ENCODE measurements at places on chromosomes 2 and 18.
A peak's percentile ranks its signal among the peaks of the same experiment; 100 is the strongest.

DNA sequence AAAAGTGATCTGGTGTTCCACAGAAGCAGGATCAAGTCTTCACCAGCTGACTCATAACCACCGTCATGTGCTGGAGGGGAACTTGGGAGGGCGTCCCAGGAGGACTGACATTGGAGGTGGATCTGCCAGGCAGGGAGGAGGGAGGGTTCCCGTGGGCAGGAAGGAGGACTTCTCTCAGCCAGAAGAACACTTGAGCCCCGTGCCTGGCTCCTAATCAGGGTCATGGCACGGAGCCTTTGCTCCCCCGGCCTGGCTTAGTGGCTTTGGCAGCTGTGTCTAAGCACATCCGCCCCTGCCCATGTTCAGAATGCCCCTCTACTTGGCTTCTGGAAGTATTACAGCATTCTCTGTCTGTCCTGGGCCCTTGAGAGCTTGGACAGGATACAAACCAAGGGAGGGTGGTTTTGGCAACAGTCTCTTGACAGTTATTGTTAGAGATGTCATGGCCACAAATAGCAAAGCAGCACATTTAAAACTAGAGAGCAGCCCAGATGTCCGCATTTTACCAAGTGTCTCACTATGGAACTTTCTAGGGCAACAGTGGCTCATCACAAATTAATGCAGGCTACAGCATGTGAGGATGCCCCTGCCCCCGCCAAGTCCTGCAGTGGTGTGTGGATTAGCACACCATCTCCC lies 11.5 kb downstream of the PPP1R7 start:
- peak; percentile 82 for DNase-seq

GRCh38 chr2:3490191-3491170 lies 28.9 kb downstream of the ADI1 start:
- DNase-seq = no peak

- DNase-seq = peak; percentile 32
Measured at GRCh38 chr2:231212329-231212845, 14.0 kb downstream of the ARMC9 start.

- DNase-seq = peak; percentile 17
Measured at GRCh38 chr18:73880387-73880786, 267.2 kb downstream of the FBXO15 start.

DNA sequence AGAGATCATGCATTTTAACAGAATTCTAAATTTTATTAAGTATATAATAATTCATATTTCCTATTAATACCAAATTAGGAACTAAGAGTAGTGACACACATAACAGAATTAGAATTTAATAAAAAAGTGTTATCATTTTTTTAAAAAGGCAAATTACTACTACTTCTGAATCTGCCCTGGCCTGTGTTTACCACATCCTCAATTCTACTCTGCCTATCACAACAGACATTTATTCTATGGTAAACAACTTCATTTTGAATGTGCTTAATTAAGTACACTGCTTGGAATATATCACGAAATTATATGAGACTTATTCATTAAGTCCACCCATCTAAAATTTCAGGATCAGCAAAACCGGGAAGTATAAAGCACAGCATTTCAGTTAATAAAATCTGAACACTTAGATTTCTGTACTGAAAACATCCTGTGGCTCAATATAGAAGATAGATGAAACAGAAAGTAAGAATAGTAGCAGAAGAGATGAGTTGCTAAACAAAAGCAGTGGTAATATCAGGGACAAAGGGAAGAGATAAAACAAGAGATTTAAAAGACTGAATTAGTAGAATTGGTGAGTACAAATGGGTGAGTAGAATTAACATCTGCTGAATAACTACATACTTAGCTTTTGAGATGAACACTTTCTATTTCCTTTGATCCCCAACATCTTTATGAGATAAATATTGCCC lies 3.7 kb downstream of the SMC6 start:
- DNase-seq = no peak

- DNase-seq = no peak
Measured at GRCh38 chr2:191302459-191303139, 57.4 kb downstream of the MYO1B start.

DNA sequence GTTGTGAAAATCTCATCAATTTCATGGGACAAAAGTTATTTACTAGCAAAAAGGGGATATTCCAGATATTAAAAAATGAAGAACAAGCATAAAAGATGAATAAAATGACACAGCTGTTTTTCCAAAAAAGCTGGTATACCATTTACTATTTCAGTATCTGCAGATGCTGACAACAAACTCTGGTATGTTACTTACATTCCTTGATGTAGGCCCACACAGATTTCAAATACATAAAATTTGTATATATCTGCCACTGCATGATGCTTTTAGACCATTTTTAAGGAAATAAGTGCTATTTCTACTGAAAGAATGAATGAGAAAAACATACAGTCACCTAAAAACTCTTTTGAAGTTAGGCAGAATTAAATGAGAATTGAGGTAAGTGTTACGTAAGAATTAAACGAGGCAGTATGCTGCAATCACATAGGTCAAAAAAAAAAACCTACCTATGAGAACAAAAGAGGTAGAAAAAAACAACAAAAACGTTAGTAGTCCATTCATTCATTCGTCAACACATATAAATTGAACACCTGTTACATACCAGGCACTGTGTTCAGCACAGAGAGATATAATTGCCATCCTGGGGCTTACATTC lies 32.5 kb downstream of the ARL5A start:
- DNase-seq = no peak

DNA sequence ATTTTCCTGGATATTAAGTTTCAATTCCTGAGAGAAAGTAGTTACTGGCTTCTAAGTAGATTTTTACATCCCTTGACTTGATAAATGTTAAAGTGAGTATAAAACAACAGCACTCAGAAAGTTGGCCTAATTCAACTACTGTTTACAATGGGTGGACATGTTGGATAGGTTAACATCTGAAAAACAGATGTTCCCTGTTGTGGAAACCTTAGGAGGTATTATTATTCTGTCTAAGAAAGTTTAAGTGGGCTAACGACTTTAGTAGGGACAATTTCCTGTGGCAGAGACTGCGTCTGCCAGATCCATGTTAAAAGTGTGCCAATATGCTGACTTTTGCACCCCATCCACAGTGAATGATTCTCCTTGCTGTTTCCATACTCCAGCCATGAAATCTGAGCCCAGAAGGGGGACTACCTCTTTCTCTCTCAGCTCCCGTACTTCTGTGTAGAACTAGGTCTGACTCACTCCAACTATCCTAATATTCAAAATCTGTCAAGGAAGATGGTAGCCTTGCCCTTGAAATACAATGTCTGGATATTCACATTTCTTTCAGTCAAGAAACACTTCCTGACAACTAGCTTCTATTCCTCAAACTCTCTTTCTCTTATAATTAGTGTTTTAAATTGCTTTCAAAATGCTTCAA lies 327.5 kb upstream of the HNRNPA3 start:
- no peak for DNase-seq

GRCh38 chr2:920573-920972 lies 30.1 kb upstream of the SNTG2 start:
- DNase-seq = no peak

Data from amniotic epithelial cell (primary cell).